ENCODE measurements at places on chromosomes 6 and 20.

DNA sequence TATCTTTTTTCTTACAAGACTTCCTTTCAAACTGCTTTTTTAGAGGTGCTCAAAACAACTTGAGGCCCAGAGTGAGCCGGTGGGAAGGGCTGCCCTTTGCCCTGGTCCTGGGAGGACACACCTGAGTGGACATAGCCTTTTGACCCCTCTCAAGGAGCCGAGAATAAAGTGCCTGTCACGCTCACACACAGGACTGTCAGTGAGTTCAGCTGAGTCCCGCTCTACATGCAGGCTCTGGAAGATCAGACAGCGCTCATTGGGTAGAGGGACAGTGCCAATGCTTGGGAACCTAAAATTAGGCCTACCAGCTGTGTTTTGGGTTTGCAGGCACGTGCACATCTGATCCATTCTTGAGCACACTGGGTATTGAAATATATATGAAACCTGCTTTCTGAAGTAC, 387.8 kb downstream of the CD83 start:
- DNase-seq, result no peak

DNA sequence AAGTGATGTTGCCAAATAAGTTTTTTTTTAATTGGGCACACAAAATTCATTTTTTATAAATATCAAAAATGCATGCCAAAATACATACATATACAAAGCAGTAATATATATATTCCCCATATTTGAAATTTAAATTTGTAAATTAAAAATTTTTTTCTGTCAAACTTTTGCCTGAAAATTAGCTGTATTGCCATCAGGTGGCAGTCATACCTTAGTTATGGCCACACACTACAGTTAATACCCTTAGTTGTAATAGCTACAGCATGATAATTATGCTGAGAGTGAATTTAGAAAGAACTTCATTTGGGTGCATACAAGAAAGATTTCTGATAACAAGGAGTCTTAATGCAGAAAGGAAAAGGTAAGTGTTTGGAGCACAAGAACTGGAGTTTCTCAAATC, 46.2 kb upstream of the SDHAF4 start:
- no peak for DNase-seq

DNA sequence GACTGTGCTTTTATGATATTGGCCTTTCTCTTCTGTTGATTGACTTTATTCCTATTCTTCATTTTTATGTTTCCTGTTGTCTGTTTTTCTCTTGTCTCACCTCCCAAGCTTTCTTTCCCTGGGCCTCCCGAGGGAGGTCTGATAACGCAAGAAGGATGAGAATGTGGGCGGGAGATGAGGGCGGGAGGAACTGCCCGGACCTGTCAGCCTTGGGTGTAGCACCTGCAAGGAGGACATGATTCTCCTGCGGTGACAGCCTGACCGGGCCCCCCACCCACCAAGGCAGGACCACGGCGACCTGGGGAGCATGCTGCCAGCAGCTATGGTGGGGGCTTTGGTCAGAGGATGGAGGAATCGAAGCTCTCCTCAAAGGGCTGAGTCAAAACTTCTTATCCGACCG, 86.9 kb downstream of the PLEKHG1 start:
- no peak for DNase-seq

DNA sequence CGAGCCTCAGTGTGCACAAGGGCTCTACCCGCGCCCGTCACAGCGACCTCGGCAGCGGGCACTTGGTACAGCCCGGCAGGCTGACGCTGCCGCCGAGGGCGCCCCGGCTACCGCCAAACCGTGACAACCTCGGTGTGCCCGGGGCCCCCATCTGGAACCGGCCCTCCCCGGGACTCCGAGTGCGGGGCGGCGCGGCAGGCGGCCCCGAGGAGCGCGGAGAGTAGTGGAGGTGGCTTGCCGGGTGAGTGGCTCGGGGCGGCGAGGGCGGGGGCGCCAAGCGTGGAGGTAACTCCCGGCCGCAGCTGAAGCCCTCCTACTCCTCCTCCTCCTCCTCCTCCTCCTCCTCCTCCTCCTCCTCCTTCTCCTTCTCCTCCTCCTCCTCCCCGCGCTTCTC, at the start of gene ISM1:
Gene ISM1 (plus strand): TSS at position 371 of the 394 bp plus-strand sequence. CDS start 503 bp downstream, outside the sequence.
- peak; percentile 63 for DNase-seq

- DNase-seq, result peak; percentile 76
Observed at GRCh38 chr20:40945754-40946450, 82.7 kb upstream of the TOP1 start.

GRCh38 chr20:59247731-59248684, 52.4 kb upstream of the EDN3 start:
- DNase-seq, result no peak

DNA sequence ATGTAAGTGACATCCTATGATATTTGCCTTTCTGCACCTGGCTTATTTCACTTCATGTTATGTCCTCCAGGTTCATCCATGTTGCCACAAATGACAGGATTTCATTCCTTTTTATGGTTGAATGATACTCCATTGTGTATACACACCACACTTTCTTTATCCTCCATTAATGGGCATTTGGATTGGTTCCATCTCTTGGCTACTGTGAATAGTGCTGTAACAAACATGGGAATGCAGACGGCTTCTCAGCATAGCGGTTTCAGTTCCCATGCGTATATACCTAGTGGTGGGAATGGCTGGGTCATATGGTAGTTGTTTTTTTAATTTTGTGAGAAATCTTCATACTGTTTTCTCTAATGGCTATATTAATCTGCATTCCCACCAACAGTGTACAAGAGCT, 14.8 kb downstream of the MTHFD1L start:
- no peak for DNase-seq

Data from right forelimb (tissue), 1 donor.